ENCODE measurements at places on chromosomes 4 and X.

DNA sequence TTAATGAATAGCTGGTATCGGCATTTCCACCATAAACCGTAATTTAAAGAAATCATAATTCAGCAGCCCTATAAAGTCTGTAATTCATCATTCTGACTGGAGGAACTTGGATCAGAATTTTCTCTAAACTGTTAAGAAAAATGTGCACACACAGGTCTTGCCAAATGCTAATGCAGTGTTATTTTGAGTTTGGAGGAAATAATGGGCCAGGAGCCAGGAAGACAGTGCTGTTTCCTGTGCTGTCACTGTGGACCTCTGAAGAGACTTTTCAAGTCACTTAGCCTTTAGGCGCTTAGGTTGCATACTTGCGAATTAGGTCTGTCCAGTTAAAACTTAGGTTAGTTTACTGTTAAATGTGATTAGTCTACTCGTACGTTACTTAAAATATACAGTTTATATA is 137.5 kb upstream of the ANXA3 start:
- no peak for DNase-seq

DNA sequence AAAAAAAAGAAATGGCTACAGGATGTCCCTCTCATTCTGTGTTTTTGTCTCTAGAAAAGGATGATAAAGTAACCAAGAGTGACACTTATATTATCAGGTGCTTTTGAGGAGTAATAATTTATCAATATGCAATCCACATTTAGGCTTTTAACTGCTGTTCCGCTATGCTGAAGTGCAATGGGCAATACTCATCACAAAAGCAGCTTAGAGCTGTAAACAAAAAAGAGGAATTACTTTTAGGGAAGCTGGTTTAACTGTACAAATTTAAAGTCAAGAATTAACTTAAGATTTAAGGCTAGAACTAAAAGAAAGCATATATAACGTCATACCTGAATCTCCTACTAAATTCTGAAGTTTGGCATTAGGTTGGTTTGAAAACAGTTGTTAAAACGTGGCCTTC is 93.5 kb upstream of the DDX3X start:
- no peak for DNase-seq

DNA sequence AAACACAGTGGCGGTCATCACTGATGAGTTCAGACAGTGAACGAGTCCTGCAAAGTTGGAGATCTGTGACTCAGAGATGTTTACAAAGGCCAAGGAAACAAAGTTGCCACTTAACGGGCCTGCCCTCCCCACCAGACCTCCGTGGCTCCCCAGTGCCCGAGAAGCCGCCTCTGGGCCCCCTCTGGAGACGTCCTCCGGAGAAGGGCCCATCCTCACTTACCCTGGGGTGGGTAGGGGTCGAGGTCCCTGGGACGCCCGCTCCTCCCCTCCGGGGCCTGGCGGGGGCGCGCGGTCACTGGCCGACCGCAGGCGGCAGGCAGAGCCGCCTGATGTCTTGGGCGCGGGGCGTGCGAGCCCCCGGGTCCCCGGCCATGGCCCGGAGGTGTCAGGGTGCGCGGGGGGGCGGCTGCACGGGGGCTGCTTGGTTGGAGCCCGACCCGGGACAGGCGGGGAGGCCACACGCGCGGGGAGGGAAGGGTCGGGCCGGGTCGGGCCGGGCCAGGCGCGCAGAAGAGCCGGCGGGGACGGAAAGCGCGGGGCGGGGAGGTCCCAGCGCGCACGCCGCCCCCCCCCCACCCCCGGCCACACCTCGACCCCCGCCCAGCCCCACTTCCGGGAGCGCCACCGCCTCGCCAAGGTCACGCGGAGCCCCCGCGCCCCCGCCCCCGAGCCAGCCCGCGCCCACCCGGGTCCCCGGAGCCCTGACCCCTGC is 529 bp downstream of the DHRSX start:
- DNase-seq, result no peak

GRCh38 chr4:118372251-118372650 is 19.4 kb upstream of the PRSS12 start:
- no peak for DNase-seq

DNA sequence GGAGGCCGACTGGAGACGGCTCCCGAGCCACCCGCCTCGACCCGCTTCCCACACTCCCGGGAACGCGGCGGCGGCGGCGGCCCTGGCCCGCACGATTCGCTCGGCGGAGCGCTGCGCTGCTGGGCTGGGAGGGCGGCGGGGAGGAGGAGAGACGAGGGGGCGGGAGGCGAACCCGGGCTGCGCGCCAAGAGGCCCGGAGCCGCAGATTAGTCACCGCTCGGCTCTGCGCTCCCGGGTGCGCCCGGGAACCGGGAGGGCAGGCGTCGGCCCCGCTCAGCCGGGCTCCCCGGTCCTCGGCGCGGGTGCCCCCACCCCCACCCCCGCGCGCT is 11.2 kb upstream of the BCOR start:
- peak; percentile 93 for DNase-seq

GRCh38 chrX:18938710-18939109 is 45.2 kb downstream of the PHKA2 start:
- DNase-seq, result no peak

DNA sequence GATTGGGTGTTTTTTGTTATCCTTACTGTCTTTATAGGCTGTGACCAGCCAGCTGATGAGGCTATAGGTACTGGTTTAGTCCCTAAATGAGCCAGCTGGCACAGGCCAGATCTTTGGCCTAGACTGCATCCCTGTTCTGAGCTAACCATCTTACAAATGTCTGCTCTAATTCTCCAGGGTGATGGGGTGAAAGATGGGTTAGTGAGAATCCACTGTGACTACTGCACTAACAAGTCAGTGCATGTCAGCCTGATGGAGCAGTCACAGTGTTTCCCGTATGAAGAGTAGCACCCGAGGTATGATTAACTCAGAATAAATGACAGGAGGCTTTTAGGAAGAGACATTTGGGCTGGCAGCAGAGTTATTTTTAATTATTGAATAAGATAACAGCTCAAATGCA is 181.0 kb downstream of the DCTD start:
- DNase-seq, result no peak

All from posterior cingulate gyrus (tissue), 11 donors.